Stimulated activated CD8-positive, alpha-beta memory T cell treated with anti-CD3 and anti-CD28 coated beads, Interleukin-12 subunit alpha, Interleukin-12 subunit beta, amount 100 ng/mL, for 4 hours (primary cell): ENCODE measurements at places on chromosomes 1 and 21.
A peak's percentile ranks its signal among the peaks of the same experiment; 100 is the strongest.

GRCh38 chr1:213094446-213094845 lies 43.4 kb downstream of the RPS6KC1 start:
- no peak for DNase-seq

- no peak for DNase-seq
Measured at GRCh38 chr21:45590246-45590725, 48.0 kb upstream of the SLC19A1 start.

- peak; percentile 6 for DNase-seq
Measured at GRCh38 chr21:35102488-35103371, 53.6 kb upstream of the RUNX1 start.

- DNase-seq: no peak
Measured at GRCh38 chr1:154726896-154727753, 119.1 kb upstream of the ADAR start.

GRCh38 chr1:188941986-188942385 lies 1535.7 kb downstream of the BRINP3 start:
- DNase-seq: no peak

GRCh38 chr1:54751426-54751825 lies 12.9 kb downstream of the PARS2 start:
- no peak for DNase-seq

GRCh38 chr1:204763773-204764427 lies 78.4 kb upstream of the LRRN2 start:
- peak; percentile 49 for DNase-seq

DNA sequence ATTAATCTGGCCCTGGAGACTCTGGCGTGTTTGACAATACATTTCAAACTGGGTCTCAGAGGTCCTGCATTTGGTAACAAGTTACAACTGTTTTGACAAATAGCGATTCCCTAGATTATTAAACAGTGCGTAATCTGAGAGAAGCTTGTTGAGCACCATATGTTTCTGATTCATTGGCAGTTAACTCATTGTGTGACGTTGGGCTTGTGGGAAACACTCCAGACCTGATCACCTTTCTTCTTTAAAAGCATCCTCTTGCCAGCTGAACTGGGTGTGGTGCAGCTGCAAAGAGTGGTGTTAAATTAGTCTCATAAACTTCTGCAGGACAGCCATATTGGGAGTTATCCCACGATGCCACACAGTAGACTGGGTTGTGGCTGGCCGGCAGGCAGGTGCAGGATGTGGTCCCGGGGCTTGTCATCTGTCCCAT lies 82.7 kb downstream of the CDC7 start:
- DNase-seq: no peak

DNA sequence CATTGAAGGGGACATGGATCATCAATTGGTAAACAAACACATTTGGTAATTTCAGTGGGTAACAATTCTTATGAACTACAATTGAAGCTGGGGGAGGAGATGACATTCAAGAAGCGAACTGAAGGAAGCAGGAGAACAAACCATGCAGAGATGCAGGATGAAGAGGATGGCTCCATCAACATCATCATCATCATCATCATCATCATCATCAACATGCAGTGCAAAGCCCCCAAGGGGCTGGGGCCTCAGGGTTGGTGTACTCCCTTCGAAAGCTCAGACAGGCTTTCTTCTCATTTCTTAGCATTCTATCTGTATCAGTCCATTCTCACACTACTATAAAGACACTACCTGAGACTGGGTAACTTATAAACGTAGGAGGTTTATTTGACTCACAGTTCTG lies 105.8 kb downstream of the DUSP10 start:
- DNase-seq: no peak

DNA sequence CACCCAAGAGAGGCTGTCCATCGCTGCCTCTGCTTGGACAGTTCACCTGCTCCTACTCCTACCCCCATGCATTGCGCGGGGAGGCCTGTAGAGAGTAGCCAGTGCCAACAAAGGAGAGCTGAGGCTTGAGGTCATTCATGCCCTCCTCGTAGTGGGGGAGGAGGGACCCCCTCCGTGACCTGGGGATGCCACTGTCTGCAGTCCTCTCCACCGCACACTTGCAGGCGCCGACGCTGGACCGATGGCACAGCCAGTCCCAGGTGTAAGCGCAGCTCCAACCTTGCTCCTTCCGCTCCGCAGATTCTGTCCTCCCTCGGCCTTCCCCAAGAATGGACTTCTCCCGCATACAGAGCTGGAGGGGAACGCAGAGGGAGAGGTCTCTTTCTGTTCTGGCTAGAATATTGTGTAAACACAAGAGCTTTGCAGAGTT lies 672 bp upstream of the PHLDA3 start:
- no peak for DNase-seq

GRCh38 chr1:156026588-156026987 lies 5.8 kb upstream of the SSR2 start:
- no peak for DNase-seq

- DNase-seq: no peak
Measured at GRCh38 chr1:55695552-55695951, 480.4 kb upstream of the USP24 start.

DNA sequence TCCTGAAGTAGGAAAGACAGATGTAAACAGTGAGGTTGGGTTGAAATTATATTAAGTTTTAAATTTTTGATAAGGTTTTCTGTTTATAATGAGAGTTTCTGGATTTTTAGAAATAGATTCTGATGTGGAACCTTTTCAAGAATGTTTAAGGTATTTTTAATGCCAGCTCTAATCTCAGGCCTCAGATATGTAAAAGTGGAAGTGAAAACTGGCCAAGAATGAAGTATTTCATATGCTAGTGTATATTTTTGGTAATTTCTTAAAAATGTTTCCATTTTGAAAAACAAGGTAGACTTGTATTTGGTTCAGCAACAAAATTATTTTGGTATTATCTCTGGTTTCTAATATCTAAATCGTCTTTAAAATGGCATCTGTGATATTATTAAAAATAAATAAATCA lies 14.4 kb downstream of the IFNAR1 start:
- no peak for DNase-seq

DNA sequence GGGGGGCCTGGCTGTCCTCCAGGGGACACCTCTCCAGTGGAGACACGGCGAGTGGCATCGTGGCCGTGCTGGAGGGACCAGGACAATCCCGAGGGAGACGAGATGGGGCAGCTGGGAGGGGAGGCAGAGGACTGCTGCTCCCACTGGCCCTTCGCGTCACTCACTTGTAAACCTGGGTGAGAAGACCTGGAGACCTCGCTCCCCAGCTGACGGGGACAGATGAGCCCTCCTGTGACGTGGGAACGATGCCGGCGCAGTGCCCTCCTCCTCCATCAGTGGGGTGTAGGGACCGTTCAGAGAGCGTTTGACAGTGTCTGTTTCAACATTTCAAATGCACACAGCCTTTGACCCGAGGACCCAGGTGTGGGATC lies 4.6 kb downstream of the SPATC1L start:
- DNase-seq: no peak

DNA sequence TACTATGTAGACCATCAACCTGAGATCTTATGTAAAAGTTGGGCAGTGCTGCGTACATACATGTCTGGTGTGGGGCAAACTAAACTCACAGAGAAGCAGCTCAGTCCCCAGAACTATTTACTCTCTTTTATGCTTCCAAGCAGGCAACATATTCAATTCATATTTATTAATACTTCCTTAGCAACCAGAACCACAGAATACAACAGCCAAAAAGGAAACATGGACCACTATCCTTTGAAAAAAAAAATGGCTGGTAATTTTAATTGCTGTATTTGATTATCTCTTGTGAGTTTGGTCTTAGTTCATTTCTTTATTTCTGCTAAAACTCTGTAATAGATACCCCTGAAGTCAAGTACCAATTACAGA lies 1.5 kb upstream of the PPP1R15B start:
- no peak for DNase-seq

DNA sequence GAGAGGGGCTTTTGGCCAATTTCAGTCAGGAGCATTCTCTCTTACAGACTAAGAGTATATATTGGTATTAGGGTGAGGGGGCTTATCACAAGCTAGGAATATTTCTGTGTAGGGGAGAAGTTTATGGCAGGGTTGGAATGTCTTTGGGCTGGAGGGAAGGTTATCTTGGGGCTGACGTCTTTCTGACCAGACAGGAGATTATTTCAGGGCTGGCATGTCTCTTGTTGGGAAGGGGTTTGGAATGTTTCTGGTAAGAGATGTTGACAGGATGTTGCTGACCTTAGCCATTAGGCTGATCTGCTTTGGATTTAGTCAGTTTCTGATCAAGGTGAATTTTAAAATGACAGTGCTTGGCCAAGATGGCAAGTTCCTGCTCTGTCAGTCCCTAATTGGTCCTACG lies 17.8 kb upstream of the HSD3B1 start:
- DNase-seq: no peak

DNA sequence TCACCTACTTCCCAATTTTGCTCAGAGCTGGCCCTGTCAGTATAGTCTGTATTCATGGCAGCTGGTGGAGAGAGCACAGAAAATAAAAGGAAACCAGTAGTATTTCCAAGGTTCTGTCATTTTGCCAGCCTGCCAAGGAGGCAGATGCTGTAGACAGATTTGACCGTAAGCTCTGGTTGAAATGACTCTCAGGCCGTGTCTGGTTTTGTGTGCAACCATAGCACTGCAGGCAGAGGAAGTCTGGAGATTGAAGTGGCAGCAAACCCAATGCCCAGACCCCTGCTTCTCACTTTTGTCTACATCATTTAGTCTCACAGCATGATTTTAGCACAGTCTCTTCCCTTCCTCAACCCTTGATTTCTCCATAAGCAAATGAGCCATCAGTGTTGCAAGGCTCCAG lies 291.7 kb downstream of the PAPPA2 start:
- no peak for DNase-seq

DNA sequence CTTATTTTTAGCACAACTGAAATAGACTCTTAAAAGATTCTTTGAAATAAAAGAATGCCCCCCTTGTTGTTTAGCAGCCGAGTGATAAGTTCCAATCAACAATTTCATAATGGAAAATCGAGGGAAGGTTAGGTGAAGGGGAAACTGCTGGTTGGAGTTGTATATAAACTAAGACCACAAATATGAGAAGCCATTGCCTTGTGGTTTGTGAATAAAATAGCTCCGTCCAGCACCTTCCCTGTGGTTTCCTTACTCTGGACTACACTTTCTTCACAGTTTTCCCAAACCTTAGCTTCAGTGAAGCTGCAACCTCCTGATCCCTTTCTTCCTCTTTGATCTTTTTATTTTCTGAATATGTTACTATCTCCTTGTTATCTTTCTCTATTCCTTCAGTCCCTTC lies 6.7 kb upstream of the RAB3GAP2 start:
- no peak for DNase-seq

GRCh38 chr1:89911191-89911991 lies 83.5 kb upstream of the ZNF326 start:
- DNase-seq: no peak

GRCh38 chr1:46605232-46605631 lies 1.2 kb upstream of the MKNK1 start:
- DNase-seq: no peak

DNA sequence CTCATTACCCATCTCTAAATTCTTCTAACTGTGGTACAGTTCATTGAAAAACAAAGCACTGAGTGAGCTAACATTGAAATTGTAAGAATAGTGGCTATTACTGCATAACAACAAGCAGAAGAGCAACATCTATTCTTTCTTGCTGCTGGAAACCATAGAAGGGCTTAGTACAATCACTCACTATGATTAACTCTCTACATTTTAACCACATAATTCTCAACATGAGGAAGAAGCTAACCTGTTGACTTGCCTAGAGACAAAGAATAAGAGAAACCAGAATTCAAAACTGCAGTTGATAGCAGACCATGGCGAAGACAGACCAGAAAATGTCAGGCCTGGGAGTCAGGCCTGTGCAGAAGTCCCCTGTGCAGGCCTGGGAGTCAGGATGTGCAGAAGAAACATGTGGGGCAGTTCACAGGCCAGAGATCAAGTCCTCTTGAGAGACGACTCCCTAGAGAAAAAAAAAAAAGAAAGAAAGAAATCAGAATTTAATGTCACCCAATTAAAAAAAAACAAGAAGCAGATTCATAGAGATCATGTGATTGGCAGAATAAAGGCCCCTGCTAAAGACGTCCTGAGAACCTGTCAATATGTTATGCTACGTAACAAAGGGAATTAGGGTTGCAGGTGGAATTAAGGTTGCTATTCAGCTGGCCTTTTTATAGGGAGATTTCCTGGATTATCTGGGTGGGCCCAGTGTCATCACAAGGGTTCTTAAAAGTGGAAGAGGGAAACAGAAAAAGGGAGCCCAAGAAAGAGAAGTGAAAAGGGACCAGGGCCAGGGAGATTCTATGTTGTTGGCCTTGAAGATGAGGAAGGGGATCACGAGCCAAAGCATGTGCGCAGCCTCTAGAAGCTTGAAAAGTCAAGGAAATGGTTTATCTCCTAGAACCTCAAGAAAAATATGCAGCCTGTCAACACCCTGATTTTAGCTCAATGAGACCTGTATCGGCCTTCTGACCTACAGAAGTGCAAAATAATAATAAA lies 94.9 kb downstream of the MRPL39 start:
- no peak for DNase-seq

DNA sequence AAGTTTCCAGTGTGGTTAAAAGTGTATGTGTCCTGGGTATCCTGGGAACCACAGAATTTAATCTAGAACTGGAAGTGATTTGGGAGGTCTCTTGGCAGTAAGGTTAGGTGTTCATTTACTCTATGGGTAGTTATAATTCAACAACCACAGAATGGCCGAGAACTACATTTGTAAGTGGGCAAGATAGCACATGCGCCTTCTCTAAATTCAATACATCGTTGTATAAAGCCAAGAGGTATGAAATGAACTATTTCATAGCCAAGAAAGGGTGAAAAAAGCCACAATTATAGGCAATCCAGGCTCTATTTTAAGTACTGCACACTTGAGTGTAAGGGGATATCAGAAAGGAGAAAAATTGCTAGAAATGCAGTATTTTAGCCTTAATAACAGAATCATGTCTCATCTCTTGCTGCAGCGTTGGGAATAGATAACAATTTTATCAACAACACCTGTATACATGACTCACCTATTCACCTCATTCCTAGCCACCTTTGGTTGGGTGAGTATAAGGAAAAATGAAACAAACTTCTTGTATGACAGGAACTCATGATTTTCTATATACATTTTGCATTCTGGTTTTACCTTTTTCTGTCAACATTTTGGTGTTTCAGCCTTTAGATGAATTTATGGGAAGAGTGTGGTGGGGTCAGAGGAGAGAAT lies 4.5 kb downstream of the SDCCAG8 start:
- no peak for DNase-seq

GRCh38 chr1:115839029-115839678 lies 1.8 kb downstream of the NHLH2 start:
- no peak for DNase-seq

- no peak for DNase-seq
Measured at GRCh38 chr1:84605157-84605556, 30.9 kb upstream of the CTBS start.
